Stimulated activated CD8-positive, alpha-beta memory T cell treated with anti-CD3 and anti-CD28 coated beads, Interleukin-7, amount 100 ng/mL, for 1 hour (primary cell): ENCODE measurements at places on chromosomes 11 and 22.

DNA sequence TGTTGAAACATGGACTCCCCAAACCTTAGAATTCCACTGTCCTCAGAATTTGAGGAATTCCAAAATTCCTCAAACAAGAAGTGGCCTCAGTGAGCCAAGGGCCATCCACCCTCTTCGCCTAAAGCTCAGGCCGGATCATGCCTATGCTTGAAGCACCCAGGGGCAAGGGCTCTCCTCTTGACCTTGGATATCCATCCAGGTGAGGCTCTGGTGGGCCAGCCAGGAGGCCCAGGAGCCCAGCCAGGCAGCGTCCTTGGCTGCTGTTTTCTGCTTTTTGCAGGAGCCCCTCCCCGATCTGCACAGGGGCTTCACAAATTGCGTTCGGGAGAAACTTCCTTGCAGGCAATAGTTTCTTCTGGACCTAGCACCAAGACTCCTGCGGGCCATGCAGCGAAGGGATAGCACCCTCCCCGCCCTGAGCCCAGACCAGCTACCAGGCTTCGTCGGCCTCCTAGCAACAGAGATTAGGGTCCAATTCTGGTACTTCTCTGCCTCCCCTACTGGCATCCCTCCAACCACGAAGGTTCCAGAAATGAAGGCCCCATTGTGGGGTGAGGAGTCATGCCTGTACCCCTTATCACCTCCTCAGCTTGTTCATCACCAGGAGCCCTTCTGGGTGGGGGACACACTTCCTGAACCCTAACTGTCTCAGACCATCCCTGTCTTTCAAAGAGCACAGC lies 2.0 kb downstream of the PHLDA2 start:
- no peak for DNase-seq

- DNase-seq = no peak
Observed at GRCh38 chr22:49340406-49340805, 487.3 kb downstream of the BRD1 start.

GRCh38 chr11:123477205-123477907 lies 47.3 kb downstream of the GRAMD1B start:
- no peak for DNase-seq

DNA sequence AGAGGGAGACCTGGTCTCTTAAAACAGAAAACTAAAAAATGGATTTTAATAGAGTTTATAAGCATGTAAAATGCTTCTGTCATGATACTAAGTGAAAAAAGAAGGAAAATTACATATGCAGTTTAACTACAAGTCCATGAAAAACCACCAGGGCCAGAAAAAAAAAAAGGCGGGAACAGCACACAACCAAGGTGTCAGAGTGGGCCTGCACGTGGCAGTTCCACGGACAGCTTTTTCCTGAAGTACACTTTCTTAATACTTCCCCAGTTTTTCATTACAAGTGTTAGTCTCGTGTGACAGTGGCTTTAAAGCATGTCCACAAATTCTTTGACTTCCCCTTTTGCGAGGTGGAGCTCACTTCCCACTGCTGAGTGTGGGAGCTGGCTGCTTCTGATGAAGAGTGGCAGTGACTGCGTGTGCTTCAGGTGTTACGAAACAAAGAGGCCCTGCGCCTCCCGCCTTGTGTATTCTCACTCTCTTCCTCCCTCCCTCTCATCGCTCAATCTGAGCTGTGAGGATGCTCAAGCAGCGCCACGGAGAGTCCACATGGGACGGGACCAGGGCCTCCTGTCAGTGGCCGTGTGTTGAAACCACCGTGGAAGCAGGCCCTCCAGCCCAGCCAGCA lies 16.4 kb downstream of the PPM1F start:
- no peak for DNase-seq

GRCh38 chr11:114607753-114608459 lies 12.3 kb upstream of the NXPE4 start:
- DNase-seq = no peak

- no peak for DNase-seq
Observed at GRCh38 chr22:24536089-24536488, 18.8 kb downstream of the GUCD1 start.

DNA sequence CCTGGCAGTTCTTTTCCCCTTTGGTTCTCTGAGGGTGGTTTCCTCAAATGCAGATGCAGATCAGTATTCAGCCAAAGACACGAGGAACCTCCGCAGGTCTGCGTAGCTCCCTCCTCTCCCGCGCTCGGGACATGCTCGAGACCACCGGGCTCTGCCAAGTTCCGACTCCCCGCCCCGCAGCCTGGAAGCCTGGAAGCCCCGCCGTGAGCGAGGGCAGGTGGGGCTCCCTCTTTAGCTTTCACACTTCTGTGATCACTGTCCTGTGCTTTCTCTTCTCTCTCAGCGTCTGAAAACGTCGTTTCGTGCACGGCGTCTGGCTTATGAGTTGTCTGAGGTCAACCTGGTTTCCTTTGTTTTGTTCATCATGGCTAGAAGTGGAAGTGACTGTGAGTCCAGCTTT lies 26.6 kb downstream of the ZBED4 start:
- no peak for DNase-seq

DNA sequence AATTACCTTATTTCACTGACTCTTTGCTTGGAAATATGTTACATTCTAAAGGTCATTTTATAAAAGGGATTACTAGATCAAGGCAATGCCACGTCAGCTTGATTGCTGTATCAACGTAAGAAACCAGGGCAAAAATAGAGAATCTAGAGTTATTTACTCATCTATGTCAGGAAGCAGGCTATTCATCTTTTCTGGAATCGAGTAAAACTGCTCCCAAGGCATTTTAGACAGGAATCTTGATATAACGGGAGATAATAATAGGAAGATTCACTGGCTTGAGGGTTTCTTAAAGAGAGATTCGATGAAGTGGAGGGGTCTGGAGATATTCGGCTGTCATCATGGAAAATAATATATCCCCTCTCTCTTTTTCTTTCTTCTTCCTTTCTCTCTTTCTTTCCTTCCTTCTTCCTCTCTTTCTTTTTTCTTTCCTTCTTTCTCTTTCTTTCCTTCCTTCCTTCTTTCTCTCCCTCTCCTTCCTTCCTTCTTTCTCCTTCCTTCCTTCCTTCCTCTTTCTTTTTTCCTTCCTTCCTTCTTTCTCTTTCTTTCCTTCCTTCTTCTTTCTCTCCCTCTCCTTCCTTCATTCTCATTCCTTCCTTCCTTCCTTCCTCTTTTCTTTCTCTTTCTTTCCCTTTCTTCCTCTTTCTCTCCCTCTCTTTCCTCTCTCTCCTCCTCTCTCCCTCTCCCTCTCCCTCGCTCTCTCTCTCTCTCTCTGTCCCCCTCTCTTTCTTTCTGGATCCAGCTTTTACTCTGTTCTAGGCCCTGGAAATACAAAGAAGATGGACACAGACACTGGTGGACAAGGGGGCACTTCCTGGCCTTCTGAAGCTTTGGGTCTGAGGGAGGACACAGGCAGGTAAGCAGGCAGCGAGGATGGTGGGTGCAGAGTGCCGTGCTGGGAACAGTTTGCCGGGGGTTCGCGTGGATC lies 18.1 kb upstream of the RASD2 start:
- DNase-seq = no peak

GRCh38 chr11:45876401-45876800 lies 9.1 kb upstream of the MAPK8IP1 start:
- no peak for DNase-seq

DNA sequence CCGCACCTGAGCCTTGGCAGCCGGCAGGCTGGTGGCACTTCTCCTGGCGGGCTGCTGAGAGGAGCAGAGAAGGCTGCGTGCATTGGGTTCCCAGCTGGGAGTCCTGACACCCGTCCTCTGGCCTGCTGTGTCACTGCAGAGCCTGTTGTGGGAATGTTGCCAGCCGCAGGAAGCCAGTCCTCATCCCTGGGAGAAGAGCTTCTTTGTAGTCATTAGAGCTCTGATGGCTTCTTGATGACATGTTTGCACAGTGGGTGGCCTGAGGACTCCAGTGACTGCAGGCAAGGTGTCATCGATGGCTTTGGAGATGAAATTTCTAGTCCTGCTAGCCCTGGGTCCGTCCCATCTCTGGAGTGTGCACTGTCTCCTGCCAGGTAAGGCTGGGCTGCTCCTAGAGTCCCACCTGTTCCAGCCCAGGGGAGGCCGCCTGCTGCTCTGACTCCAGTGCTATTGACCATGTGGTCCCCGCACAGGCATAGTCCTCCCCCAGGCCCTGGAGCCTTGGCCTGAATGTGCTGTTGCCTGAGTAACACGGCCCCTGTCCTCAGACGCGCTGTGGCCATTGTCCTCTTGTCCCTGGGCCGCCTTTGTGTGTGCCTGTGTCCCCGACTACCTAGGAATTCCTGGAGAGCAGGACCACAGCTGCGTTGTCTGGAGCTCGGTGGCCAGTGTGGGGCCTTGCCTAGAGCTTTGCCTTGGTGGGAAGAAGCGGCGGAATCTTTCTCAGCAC lies 129.2 kb downstream of the CACNA1I start:
- no peak for DNase-seq

DNA sequence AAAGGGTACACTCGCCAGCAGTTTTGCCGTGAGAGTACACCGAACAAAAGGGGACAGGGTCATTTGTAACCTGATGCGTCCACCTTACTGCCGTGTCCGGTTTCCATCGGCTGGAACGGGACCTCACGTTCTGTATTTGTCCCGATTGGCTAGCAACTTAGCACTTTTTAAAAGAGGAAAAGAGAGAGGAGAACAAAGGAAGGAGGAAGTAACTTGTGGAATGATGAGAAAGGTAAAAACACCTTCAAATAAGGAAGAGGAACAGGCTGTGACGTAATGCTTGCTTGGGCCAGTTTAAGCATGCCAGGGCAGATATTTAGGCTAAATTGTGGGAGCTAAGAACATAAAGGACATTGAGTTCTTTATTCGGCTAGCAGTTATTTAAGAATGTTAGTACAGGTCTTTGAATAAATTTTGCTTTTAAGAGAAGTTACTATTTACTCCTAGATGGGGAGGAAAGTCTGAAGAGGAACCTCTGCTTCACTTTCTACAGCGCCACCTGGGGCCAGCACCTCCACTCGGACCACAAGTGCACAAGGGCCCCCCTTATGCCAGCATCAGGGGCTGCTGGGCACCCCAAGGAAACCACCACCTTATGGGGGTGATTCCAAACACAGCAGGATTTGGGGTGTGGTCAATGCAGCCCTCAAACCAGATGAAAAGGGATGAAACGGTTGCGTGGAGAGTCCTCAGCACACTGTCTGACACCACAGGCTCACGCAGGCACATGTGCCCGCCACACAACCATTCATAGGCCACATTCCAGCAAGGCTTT lies 5.8 kb downstream of the ARSA start:
- DNase-seq = no peak

DNA sequence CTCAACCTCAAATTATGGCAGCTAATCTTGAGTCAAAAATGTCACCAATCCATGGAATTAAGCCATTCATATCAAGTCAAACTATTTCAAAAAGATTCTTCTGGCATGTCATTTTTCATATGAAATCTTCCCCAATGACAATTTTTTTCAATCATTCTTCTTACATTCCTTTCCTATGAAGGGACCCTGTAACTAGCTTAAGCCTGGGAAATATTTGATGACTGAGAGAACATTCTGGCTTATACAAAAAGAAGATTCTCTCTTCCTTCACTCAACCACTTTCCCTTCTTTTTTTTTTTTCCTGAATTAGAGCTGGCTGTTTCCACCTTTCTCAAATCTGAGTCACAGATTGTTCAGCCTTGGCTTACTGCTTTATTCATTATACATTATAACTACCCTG lies 903.7 kb downstream of the FAM181B start:
- DNase-seq = no peak

DNA sequence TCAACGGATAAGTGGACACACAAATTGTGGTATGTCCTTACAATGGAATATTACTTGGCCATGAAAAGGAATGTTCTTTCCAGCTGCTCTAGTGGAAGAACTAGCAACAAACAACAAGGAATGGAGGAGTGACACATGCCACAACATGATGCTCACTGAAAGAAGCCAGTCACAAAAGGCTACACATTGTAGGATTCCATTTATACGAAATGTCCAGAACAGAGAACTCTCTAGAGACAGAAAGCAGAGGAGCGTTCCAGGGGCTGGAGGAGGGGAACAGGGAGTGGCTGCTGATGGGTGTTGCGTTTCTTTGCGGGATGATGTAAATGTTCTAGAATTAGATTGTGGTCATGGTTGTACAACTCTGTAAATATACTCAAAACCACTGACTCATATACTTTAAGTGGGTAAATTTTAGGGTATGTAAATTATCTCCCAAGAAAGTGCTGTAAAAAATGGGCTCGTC lies 32.4 kb upstream of the PDGFB start:
- DNase-seq = no peak

DNA sequence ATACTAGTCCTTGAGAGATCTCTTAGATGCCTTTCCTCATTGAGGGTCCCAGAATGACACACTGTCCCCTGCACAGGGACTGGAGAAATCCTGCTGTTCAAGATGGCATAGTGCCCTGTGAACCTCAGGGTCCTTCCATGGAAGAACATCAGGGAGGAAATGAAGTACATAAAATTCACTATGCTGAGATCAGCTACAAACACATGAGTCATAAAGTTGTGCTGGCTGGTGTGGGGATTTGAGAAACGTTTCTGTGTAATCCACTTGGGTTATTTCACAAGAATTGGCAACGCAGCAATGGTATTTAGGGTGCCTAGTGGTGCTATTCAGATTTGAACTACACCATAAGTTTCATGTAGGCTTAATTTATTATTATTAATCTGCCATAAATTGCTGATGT lies 174.4 kb downstream of the MAML2 start:
- no peak for DNase-seq

DNA sequence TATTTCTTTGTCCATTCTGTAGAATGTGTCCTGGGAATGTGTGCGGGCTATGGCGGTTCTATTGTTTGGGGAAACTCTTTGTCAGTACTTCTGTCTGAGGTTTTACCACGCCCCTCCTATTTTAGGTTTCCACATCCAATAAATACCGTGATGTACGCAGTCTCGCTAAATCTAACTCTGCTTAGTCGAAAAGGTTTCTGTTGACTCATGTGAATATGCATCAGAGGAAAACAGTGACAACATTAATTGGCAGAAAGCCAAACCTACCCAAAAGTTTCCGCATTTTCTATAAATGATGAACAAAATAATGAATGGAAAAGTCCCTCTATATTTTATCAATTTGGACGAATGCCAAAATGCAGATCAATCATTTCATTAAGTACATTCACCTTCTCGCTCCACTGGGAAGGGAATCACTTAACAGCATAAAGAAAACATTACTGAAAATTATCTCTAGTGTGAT lies 143.4 kb downstream of the MAML2 start:
- no peak for DNase-seq

DNA sequence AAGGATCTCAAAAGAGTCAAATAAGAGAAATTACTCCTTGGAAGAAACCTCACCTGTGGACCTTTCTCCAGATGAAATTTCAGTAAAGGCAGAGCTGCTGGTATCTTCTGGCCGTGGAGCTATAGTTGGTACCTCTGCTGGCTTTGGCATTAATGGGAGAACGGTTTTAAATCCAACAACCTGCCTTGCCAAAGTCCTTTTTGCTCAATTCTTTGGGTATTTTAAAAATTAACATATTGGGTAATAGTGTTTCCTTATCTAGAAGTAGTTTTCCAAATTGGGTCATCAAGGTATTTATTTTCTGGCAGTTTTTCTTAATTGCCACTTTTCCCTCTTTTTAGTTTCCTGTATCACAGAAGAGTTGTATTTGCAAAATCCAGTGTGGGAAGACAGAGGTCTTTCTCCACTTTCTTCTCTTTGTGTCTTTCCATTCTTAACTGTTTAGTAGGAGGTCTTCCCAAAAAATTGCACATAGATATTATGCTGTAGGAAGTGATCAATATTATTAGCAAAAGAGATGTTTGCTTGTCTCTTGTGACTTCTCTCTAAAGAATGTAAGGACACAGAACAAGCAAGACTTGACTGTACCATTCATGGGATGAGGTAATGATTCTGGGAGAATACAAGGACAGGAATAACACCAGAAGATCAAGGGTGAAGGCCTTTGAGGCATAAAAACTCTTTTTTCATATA lies at the start of gene SAA4:
Gene SAA4, minus strand, starts transcription at position 139 of the 693 bp plus-strand sequence. CDS start 876 bp downstream, outside the sequence.
- DNase-seq = no peak

- DNase-seq = no peak
Observed at GRCh38 chr22:37269936-37270678, 12.2 kb upstream of the CYTH4 start.

- DNase-seq = no peak
Observed at GRCh38 chr11:116412118-116412889, 360.5 kb downstream of the BUD13 start.
